NCI-H460 (cell line): ENCODE measurements at places on chromosomes 2 and 18. TPM values are rescaled to one million over a fixed set of nuclear protein-coding genes. Genes with fewer than 3 reads are reported as not detected.

- no peak for DNase-seq
Measured at GRCh38 chr2:204737296-204737695, 192.0 kb downstream of the PARD3B start.

The LRRTM4 gene
- total RNA-seq: 0.05 TPM in 1 of 2 replicates, not detected in the other

The MTA3 gene
- total RNA-seq: 28.5 and 28.9 TPM in 2 replicates

The HDHD2 gene
- 12.4 and 17.0 TPM in 2 replicates for total RNA-seq
